ENCODE measurements at places on chromosomes 2 and 18.

GRCh38 chr2:85769236-85769982 is 15.6 kb downstream of the ATOH8 start:
- no peak for DNase-seq

DNA sequence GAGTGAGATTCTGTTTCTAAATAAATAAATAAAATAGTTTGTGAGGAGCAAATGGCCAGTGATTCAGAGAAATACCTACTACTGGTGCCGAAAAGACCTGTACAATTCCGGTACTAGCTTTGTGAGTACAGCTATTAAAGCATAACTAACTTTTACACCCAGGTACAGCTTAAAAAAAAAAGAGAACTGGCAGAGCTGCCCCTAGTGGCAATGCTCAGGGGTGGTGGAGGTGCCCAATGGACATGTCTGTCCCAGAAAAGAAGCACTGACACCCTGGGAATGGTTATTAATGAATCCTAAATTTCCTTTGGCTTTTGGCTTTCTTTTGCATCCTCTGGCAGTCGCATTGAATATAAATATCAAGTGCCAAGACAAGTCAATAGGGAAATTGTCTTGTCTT is 87.0 kb downstream of the LIPG start:
- no peak for DNase-seq

- no peak for DNase-seq
Observed at GRCh38 chr2:10892796-10893350, 18.9 kb upstream of the KCNF1 start.

- no peak for DNase-seq
Observed at GRCh38 chr2:86400321-86400720, 40.9 kb upstream of the KDM3A start.

GRCh38 chr2:85754313-85755095 is 713 bp downstream of the ATOH8 start:
- DNase-seq: no peak

GRCh38 chr2:10161206-10161931 is 38.8 kb downstream of the RRM2 start:
- DNase-seq: no peak

DNA sequence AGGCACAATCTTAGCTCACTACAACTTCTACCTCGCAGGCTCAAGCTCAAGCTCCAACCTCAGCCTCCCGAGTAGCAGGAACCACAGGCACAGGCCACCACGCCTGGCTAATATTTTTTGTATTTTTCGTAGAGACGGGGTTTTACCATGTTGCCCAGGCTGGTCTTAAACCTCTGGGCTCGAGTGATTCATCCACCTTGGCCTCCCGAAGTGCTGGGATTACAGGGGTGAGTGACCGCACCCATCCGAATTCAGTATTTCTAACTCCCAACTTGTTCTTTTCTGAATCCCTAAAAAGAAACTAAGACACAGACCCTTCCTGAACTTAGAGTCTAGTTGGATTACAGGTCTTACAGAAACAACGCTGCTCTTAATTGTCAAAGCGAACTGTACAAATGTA is 32.3 kb upstream of the ACSL3 start:
- no peak for DNase-seq

DNA sequence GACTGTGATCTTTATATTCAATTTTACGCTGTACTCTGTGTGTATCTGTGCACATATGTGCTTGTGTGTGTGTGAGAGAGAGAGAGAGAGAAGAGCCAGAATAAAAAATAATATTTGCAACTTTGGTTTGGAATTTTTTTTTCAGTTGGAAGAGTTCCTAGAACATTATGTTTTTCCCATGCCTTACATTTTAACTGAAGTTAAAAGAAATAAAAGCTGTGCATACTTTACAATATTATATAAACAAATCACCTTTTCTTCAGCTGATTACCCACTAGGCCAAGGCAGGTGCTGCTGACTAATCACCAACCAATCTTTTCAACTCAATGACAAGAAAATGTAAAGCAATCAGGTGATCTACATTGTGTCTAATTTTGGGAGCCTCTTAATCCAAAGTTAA is 366.3 kb downstream of the NYAP2 start:
- DNase-seq: peak; percentile 51

- DNase-seq: no peak
Observed at GRCh38 chr18:53753601-53754000, 470.9 kb downstream of the MBD2 start.

DNA sequence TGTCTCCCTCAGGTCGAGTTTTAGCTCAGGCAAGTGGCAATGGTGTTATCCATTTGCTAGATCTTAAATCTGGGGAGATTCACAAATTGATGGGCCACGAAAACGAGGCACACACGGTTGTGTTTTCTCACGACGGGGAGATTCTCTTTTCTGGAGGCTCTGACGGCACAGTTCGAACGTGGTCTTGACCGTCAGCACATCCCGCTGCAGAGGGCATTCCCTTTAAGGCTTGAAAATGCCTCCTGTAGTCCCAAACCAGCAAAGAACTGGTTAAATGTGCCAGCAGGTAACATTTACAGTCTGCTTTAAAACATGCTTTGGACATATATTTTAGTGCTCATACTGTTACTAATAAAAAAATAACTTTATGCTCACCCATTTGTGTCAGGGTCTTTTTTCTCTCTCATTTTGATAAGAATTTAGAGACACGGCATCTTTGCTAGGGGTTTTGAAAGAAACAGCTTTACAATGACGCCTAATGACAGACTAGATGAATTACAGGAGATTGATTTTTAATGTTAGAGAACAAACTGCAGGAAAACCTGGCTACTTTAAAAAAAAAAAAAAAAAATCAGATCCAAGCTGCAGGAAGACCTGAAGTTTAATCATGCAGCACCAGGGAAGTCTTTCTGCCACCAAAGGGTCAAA is 602 bp upstream of the VWC2L start:
- DNase-seq: no peak

- DNase-seq: no peak
Observed at GRCh38 chr2:223488814-223489213, 113.3 kb downstream of the SCG2 start.

- DNase-seq: peak; percentile 55
Observed at GRCh38 chr2:158953926-158954763, 14.3 kb upstream of the TANC1 start.

GRCh38 chr2:62723253-62723652 is 17.7 kb downstream of the EHBP1 start:
- no peak for DNase-seq
